Upper lobe of right lung (tissue), 1 donor: ENCODE measurements at places on chromosomes 7 and 10. TPM values are rescaled to one million over a fixed set of nuclear protein-coding genes. Genes with fewer than 3 reads are reported as not detected.

Gene SEMA3C
- total RNA-seq: 37.2 TPM

Gene CYP3A7
- total RNA-seq: 1.6 TPM

Gene ACTL6B
- total RNA-seq: not detected

Gene MYL10
- total RNA-seq: not detected

GRCh38 chr7:12235970-12236369 is 24.9 kb downstream of the TMEM106B start:
- H3K27me3 ChIP-seq: no peaks in the 10 kb centered on the region
- H3K4me1 ChIP-seq: no peaks in the 10 kb centered on the region
- no peak overlapping the region for H3K4me3 ChIP-seq
- H3K36me3 ChIP-seq: peaks cover 31% of the 10 kb centered on the region
- H3K27ac ChIP-seq: no peak overlapping the region
- no peak for DNase-seq

- no peak overlapping the region for H3K27ac ChIP-seq
- no peak for DNase-seq
- H3K27me3 ChIP-seq: no peaks in the 10 kb centered on the region
- H3K4me3 ChIP-seq: no peak overlapping the region
Measured at GRCh38 chr7:628402-628763, 98.1 kb upstream of the DNAAF5 start.

DNA sequence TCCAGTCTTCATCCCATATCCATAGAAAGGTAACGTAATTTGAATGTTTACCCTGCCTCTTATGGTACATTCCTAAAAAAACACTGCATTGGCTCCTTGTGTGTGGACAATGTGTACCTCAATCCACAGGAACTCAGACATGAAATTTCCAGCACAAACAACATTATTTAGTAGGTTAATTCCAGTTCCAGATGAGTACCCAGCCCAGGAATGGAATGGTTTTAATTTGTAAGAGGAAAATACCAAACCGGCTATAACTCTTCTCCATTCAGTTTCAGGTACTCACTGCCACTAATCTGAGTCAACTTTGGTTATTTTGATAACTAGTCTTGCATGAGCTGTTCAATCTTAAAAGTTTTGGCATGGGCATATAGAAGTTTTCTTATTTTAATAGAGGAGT is 39.0 kb downstream of the TFPI2 start:
- H3K27ac ChIP-seq: no peak overlapping the region
- no peaks in the 10 kb centered on the region for H3K4me1 ChIP-seq
- DNase-seq: no peak
- H3K36me3 ChIP-seq: no peaks in the 10 kb centered on the region
- no peaks in the 10 kb centered on the region for H3K27me3 ChIP-seq
